ENCODE measurements at places on chromosomes 16 and 17.

GRCh38 chr17:57048096-57048495 is 37.0 kb upstream of the AKAP1 start:
- DNase-seq, result no peak

- no peak for DNase-seq
These were observed 8.2 kb downstream of the FAM20A start for GRCh38 chr17:68592682-68593641.

GRCh38 chr16:4947722-4948503 is 10.2 kb upstream of the SEC14L5 start:
- DNase-seq, result no peak

DNA sequence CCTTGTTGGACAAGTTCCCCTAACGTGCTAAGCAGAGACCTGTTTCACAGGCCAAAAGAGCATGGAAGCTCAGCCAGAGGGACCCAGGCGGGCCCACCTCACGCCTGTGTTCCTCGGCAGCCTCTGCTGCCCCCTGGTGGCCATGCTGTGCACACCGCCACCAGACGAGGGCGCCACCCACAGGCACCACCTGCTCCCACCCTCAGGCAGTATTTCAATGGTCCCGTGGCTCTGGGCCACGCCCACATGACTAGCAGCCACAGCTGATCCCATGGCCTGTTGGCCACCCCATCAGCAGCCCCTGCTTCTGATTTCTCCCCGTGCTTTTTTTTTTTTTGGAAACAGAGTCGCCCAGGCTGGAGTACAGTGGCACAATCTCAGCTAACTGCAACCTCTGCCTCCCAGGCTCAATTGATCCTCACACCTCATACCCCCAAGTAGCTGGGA is 18.9 kb downstream of the MPG start:
- peak; percentile 81 for DNase-seq

- DNase-seq, result no peak
These were observed 2.3 kb upstream of the CYTH1 start for GRCh38 chr17:78784352-78784751.

- DNase-seq, result peak; percentile 35
These were observed 1.6 kb downstream of the SEPTIN1 start for GRCh38 chr16:30380803-30381208.

GRCh38 chr17:45119964-45120363 is 12.4 kb downstream of the PLCD3 start:
- DNase-seq, result no peak
